ENCODE measurements at places on chromosomes 2 and 18.

DNA sequence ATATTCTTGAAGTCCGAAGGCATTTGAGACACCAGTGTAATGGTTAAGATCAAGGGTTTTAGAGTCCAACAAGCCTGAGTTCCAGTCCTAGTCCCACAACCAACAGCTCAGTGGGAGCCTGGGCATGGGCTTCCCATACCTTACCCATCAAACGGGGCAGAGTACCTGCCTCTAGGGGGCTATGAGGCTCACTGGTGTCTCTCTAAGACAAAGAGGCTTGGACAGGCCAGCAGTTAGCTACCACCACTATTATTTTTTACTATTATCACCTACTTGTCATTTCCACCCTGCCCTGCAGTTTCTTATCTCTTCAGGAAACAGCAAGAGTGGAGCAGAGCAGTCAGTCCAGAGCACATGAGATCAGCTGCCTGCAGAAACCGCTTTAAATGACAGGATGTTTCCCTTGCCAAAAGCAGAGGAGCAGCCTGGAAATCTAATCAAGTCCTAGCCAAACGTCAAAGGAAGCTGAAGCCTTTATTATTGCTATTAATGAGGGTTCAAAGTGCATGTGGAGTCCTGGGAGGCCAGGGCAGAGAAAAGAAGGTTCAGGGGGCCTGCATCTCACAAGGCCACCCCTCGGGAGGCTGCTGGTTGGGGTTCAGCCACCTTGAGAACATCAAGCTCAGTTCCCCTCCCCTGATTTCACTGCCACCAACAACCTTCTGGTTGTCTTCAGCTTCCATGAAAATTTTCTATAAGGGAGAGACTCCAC lies 66.6 kb downstream of the STPG4 start:
- DNase-seq: no peak

DNA sequence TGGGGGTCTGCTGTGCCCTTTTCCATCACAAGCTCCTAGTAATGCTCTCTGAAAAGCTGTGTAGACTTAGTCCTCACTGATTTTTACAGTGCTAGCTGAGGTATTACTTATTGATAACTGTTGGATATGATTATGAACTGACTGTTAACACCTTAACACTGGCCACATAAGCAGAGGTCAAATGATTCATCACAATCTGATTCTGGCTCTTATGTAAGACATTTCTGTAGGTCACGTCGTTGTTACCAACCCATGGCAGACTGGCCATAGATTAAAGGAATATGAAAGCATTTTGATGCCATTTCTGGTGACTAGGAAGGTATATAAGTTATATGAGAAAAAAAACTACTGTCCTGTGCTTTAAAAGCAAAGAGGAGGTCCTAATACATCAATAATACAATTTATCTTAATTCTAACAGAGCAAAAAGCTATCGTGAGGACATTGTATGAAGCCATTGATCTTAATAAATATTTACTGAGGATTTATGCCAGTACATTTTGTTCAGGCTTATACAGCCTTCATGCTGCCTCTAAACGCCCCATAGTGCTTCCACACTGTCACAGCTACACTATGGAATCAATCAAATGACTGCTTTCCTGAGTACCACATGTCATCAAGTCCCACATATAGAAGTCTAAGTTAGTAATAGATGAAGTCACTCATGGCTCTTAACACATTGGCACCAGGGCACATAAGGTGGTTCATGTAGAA lies 6.9 kb upstream of the RND3 start:
- DNase-seq: no peak

DNA sequence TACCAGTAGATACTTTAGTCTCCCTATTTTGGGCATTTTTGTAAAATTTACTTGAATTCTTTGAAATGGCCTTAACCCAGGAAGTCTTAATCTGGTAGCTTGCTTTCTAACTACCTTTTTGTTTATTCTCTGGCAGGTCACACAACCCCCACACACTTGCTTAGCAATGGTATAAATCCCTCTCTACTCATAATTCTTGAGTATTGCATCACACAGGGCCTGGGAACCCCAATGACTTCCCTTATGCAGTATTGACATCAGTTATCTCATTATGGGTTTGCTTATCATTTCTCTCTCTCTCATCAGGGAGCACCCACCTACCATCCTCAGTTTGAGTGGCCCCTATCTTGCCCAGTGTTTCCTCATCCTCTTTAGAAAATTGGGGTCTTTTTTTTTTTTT lies 207.1 kb downstream of the KCNS3 start:
- no peak for DNase-seq

- DNase-seq: no peak
Observed at GRCh38 chr2:97966545-97967215, 29.1 kb downstream of the TMEM131 start.

GRCh38 chr2:234373481-234374149 lies 123.3 kb downstream of the ARL4C start:
- no peak for DNase-seq

- no peak for DNase-seq
Observed at GRCh38 chr18:9466846-9467245, 8.5 kb upstream of the RALBP1 start.

DNA sequence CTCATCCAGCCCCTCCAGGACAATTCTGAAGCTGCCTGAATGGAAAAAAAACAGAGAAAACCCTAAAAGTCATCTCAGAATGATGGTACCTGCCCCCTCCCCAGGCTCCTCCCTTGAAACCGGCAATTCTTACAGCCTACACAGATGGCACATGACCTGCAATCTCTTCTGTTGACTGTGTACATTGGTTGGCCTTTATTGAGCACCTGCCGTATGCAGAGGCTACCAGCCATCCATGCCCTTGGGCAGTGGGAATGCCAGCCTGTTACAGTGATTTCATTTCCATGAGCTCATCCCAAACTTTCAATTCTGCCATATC lies 57.1 kb downstream of the EMX1 start:
- no peak for DNase-seq

DNA sequence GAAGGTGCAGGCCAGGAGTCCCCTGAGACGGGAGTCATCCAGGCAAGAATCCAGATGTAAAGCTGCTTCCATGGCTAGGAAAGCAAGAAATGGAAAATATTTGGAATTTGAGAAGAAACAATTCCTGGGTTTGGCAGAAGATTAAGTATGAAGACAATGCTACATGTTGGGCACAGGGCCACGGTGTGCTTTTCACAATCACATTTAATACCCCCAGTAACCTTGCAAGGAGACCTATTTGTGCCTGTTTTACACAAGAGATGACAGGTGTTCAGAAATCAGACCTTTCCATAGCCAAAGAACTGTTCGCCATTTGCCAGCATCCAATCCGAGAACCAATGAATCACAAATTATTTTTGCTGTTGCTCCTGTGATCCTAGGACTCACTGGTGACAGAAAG lies 50.5 kb downstream of the KCTD1 start:
- no peak for DNase-seq

DNA sequence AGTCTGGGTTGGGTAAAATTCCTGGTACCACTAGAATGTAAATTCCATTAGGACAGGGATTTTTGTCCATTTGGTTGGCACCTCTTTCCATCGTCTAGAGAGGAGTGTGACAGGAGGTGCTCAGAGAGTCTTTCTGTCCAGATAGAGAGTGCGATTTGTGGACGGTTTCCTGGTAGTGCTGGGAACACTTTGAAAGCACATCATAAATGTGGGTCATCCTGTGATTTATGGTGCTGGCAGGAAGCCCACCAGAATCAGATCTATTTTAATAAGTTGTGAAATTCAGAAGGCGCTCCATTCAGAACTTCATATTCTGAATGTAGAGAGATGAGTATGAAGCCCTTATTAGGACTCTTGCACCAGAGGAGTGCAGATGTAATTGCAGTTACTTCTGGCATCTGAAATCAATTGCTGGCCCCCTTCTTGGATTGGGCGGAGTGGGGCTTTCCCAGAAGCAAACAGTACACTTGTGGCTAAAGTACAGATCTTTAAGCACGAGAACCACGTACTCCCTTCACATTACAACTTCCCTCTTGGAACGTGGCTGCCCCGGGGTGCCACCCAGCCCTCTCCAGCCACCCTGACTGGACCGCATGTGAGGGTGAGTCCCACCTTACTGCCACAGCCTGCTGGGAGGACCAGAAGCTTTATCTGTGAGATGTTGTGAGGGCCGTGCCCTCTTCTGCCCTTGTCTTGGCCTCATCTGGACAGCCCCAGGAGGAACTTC lies 243.2 kb downstream of the MYO3B start:
- no peak for DNase-seq

GRCh38 chr2:125330133-125330532 lies 1305.0 kb downstream of the CNTNAP5 start:
- no peak for DNase-seq

DNA sequence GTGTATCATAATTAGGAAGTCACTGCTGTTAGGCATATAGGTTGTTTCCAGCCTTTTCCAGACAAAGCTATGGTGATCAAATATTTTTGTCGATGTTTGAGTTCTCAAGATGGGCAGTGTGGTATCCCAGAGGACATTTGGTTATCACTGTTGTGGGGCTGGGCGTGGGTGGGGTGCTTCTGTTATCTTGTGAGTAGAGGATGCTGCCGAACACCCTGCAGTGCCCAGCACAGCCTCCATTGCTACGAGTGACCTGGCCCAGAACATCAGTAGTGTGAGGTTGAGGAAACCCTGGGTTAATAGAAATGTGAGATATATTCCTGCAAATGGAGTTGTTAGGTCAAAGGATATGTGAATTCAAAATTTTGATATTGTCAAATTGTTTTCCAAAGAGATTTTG lies 33.2 kb downstream of the ZNF236 start:
- no peak for DNase-seq

DNA sequence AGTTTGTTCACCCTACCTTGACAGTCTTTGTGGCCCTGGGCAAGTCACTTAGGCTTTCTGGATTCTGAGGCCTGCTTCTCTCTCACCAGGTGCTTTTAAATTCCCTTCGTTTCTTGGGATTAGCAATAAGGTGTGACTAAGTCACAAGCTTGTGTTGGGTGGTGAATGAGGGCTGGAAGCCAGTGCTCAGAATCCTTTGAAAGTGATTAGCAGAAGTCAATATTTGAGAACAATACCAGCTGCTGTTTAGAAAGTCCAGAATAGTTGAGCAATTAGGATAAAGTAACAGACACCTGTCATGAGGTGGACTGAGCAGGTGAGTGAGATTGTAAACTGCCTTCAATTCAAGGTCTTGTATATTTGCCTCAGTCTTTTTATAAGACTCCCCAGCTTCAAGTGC lies 19.3 kb upstream of the MGAT5 start:
- no peak for DNase-seq

DNA sequence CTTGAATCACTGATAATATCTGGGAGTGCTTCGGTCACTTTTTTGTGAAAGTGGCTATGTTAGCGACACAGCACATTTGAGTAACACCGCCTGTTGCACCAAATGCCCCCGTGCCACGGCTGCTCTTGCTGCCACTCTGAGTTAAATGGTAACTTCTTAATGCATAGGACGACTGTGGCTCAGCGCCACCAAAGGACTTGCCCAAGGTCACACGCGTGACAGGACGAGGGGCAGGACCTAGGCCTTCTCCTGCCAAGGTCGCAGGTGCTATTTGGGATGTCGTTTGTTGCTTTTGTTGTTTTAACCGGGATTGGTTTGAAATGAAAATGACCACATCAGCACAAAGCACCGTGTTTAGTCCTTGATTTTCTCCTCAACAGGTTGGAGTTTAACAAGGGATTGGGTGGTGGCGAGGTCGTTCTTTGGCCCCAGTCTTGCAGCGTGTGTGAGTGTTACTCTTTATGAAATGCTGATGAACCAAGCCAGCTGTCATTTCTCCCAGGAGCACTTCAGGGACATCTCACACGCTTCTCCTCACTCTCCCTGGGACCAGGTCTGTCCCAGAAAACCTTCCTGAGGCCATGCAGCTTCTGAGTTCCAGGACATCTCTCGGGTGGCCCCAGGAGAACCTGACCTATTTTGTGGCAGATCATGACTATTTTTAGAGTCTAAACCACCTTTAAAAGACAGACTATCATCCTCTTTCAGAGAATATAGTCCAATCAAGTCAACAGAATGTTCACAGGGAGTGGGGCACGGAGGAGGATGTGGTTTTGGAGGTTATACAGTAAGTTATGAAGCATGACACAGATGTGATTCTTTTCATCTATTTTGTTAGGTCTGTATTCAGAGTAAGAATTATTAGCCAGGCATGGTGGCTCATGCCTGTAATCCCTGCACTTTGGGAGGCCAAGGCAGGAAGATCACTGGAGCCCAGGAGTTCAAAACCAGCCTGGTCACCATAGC lies 49.9 kb downstream of the MTCL1 start:
- no peak for DNase-seq

DNA sequence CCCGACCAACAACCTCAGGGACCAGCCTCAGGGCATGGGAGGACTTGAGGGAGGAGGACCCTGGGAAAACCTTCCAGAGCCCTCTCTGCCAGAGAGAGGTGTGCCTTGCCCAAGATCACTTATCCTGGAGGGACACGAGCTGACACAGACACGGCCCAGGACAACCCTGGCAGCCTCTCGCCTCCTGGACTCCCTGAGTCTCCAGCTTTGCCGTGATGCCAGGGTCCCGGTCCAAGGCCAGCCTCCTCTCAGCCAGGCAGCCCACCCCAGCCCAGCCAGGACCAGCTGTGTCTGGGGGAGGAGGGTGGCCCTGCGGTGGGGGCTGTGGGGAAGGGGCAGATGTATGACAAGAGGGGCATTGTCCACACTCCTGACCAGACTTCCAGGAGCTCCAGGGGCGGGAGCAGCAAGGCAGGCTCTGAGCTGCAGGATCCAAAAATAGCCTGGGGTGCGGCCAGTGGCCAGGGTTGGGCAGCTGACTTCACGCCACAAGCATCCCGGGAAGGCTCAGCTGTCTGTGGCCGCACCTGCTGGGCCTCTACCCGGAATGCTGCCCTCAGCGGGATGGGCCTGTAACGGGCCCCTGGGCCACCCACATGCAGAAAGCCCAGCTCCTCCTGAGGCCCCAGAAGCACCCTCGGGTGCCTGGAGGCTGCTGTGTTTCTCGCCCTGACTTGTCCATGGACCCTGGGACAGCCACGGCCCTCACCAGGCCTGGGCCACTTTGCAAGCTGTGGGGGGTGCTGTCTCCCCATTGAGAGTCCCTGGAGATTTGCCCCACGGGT lies 65.5 kb upstream of the GPC1 start:
- DNase-seq: no peak

DNA sequence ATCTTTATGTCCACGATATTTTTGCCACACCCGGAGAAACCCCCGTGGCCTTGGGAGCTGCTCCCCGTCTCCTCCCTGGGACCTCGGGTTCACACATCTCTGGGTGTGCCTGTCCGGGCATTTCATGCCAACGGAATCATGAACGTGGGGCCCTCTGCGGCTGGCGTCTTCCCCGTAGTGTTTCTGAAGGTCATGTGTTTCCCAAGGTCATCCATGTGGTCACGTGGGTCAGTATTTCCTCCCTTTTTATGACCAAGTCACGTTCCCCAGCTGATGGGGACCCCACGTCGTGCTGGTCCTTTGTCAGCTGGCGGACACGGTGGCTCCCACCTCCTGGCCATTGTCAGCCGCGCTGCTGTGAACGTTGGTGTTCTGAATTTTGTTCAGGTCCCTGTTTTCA lies 135.7 kb downstream of the NFATC1 start:
- no peak for DNase-seq

DNA sequence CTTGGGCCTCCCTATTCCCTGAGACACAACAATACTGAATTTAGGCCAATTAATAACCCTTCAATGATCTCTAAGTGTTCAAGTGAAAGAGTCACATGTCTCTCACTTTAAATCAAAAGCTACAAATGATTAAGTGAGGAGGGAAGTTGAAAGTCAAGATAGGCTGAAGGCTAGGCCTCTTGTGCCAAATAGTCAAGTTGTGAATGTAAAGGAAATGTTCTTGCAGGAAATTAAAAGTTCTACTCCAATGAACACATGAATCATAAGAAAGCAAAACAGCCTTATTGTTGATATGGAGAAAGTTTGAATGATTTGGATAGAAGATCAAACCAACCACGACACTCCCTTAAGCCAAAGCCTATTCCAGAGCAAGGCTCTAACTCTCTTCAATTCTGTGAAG lies 286.9 kb downstream of the MEIS1 start:
- no peak for DNase-seq

GRCh38 chr2:173286153-173286809 lies 68.4 kb upstream of the CDCA7 start:
- DNase-seq: no peak

Data from stimulated activated CD8-positive, alpha-beta memory T cell treated with anti-CD3 and anti-CD28 coated beads, Interleukin-4, amount 100 ng/mL, for 1 hour (primary cell).